ENCODE measurements at places on chromosomes 1 and 21.

GRCh38 chr1:185257950-185258208, 59.2 kb downstream of the IVNS1ABP start:
- no peak for DNase-seq

GRCh38 chr1:101112051-101112780, 86.6 kb upstream of the DPH5 start:
- peak; percentile 16 for DNase-seq

DNA sequence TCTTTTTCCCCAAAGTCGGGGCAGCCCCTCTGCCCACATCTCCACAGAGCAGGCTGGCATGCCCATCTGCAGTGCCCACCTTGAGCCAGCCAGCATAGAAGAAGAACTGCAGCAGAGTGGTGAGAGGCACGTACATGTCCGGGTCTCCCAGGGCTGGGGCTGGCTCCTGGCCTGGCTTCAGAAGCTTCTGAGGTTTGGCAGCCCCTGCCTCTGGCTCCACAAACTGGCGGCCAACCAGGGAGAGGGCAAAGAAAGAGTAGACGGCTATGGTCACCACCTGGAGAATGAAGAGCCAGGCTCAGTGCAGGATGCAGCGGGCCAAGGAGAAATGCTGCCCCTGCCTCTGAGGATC, 3.0 kb downstream of the BEST4 start:
- DNase-seq, result no peak

DNA sequence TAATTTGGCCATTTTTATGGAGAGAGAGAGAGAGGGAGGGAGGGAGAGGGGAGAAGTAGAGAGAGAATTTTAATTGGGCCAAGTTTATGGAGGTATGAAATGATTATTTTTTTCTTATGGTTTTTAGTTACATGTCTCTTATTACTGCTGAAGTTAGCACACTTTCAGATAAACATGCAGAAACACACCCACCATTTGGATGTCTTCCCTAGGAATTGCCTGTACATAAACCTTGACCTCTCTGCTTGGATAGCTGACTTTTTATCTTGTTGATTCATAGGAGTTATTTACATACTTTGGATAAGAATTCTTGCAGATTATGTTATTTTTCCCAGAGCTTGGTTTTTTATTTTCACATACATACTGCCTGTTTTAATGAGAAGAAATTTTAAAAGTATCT, 310.2 kb upstream of the ADAMTS5 start:
- no peak for DNase-seq

GRCh38 chr1:85934516-85934915, 222.1 kb downstream of the COL24A1 start:
- peak; percentile 3 for DNase-seq

DNA sequence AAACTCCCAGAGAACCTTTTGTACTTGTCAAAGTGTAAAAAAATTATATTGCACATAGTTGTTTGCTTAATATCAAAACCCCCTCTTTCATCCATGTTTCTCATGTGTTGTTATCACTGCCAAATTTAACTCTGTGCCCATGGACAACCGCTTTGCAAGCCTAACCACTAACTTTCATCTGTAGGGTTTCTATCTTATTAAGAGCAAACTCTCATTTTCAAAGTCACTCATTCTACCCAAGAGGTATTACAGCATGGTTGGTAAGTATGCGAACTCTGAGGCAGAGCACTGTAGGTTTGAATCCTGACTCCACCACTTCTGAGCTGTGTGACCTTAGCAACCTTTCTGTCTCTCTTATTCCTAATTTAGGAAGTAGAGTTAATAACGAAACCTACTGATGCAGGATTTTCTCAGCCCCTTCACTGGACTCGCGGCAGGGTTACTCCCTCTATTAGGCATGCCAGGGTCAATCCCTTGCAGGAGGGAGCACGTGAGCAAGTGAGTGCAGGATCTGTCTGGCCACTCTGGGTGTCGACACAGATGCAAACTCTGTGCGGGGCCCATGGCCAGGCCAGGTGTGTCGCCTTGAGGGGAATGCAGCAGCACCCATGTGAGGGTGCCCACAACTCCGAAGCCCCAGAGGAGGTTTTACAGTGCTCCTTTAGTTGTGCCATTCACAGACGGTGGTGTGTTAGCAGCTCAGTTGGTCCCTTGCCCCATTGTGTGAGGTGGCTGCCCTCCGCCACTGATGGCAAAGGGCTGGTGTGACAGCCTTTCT, 361.5 kb upstream of the ADGRL2 start:
- DNase-seq, result no peak

DNA sequence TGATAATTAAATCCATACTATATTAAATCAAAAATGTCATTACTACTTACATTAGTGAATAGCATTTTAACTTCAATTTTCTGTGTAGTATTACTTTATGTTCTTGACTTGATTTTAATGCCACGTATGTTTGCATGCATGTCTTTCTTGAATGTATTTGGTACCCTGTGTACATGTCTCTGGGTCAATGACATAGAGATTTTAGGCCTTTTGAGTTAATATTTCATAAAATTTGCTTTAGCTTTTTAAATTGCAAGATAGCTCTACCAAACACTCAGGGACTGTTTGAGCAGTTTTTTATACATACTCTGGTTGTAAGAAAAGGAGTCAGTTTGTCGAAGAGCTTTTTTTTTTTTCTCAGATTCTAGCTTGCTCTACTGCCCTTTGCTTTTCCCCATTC, 1.5 kb downstream of the MLLT11 start:
- DNase-seq, result peak; percentile 26

DNA sequence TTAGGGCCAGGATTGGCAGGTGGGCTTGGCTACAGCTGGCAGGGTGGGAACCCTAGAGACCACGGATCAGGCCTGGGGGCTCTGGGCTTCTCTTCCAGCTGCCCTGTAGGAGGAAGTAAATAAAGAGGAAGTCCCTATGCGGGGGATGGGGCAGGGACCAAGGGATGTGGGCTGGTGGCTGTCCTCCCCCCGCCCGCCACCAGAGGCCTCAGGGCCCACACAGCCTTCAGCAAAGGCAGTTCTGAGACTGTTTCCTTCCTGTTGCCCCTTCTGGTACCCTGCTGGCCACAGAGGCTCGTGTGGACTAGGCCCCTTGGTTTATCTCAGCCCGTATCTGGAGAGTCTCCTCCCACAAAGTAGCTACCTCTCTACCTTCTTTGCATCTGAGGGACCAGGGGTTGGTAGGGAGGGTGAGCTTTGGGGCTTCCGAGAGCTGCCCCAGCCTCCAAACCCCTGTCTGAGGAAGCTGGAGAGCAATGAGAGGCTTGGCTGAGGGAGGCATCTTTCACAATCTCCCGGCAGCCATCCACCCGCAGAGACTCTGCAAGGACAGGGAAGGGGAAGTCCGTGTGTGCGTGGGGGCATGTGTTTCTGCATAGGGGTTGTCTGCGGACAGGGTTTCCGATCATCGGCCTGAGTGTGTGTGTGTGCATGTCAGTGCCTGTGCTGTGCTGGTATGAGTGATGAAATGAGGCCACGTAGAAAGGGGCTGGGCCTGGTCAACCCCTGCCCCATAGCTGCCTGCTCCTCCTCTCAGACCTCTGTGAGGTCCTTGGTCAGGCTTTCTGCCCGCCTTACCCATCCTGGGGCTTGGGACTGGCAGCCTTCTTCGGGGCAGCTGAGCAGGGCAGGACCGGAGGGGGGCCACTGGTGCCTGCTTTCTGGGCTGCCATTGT, 12.5 kb downstream of the RPS6KA1 start:
- DNase-seq, result no peak

DNA sequence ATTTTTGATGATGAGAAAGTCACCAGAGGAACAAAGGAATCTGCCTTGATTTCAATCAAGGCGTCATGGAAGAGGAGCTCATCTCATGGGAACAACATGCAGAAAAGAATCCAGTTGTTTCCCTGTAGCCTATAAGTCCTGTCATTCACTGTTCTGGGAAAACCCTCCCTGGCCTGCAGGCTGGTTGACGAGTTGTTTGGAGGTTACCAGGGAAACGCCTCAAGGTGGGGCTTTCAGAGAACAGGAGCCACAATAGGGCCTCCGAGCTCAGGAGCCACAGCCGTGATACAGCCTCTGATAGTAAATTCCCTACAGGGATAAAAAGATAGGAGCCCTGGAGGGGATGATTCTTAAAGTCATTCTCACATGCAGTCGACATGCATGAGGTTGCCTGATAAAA, 135.2 kb downstream of the PSMG1 start:
- DNase-seq, result no peak

DNA sequence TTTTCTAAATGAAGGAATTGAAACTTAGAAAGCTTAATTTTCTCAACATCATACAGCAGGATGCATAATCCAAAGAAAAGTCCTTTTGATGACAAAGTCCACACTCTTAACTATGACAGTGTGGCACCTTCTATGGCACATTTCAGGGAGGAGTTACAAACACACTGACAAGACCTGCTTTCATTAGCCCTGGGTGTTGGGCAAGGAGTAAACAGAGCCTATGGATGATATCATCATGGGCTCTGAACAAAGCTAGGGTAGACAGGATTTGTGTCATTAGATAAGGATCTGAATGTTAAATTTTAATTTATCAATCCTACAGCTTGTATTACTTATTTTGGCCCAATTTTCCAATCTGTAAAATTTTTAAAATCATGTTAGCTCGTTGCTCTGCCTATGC, 62.6 kb upstream of the DENND1B start:
- DNase-seq, result no peak

DNA sequence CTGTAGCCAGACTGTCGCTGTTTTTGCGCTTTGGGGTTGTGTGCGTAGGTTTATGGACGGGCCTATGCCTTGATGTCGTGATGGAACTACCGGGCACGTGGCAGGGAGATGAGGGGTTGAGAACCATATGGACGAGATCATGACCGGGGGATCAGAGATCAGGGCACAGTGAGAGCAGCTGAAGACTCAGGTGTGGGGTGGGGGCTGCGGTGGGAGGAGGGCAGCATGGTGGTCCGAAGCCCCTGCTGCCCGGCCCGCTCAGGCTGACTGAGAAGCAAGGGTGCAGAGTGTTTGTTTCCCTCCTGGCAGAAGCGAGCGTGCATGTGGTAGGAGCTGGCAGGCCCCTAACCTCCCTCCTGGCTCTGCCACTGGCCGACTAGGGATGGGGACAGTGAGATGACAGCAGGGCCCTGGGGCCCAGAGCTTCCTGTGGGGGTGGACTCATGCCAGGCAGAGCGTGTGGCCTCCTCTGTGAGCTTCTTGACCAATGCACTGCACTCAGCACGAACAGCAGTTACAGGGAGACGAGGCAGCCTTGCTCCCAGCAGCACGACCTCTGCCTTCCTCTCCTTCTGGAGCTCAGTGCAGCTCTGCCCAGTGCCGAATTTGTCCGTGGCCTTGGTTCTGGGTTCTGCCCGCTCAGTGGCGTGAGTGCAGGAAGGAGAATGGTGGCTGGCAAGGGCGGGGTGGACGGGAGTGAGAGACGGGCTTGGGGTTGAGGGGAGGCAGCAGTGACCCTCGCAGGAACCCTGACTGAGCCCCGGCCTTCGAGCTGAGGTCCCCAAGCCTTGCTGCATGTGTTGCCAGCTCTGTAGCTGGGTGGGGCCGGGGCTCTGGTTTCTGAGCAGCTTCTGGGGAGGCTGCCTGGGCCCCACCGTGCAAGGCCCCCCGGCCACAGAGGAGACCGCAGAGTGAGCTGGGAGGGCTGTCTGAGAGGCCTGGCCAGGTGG, 22.2 kb upstream of the LRRC3 start:
- no peak for DNase-seq

GRCh38 chr1:89685461-89685860, 52.5 kb downstream of the LRRC8C start:
- no peak for DNase-seq

DNA sequence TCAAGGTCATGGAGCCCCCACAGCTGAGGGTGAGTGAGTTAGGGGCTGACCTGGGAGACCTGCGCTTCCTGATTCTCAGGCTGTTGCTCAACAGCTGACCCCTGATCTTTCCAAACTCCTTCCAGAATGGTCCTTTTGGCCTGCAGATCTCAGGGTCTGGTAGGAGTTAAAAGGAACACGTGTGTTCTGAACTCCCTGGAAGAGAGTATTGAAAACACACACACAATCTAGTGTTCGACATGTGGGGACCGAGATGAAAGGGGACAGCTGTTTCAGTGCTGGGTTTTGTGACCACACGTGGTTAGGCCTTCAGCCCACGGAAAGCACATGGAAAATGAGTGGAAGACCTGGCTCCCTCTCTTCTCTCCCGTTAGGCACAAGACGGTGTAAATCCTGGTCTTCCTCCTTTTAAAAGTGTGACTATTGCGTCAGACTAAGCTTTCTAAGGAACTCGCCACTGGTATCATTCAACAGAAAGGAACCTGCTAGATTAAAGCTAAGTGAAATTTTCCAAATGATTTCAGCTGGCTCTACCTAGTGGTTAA, 49.6 kb downstream of the RUNX1 start:
- DNase-seq, result no peak

- DNase-seq, result no peak
Observed at GRCh38 chr1:111811891-111812290, 56.2 kb downstream of the DDX20 start.

GRCh38 chr21:43717967-43718871, 710 bp upstream of the PDXK start:
- no peak for DNase-seq

DNA sequence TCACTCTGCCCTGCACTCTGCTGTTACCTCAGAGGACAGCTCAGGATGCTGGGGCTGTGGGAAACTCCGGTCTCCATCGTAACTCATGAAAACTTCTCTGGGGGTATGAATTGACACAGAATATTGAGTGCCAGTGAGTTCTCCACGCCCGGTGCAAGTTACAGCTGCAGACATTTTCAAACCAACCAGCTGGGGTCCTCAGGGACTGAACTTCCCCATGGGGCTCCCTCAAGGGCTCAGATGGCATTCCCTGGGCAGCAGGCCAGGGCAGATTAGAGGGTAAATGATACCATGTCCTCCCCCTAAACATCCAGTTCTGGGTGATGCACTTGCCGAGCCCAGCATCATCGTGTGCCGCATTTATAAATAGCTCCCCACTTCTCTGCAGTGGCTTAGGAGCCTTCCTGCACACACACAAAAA, 27.8 kb upstream of the CCSAP start:
- DNase-seq, result peak; percentile 79

DNA sequence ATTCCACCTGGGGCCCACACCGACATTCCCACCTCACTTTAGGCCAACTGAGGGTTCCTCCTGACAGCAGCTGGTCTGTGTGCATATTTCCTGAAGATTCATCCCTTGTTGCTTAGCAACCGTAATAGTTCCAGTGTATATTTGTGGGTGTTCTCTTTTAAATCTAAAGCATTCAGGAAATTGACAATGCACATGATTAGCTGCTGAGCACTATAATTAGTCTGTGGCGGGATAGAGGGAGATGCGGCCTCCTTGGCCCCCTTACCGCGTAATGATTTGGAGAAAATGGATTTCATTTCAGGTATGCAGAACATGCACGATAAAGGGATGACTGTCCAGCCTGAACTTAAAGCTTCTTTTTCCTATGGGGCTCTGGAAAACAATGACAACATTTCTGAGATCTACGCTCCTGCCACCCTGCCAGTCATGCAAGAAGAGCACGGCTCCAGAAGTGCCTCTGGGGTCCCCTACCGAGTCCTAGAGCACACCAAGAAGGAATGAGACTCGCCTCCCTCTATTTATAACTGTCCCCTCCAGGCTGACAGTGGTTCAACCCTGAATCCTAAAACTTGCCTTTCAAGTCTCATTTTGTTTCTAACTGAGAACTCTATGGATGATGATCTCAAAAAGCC, 33.8 kb upstream of the RCAN3 start:
- DNase-seq, result no peak

- DNase-seq, result no peak
Observed at GRCh38 chr1:64933296-64934070, 32.9 kb downstream of the JAK1 start.

All from NCI-H1694 treated with DMSO at 0.1 percent for 48 hours (cell line).